ENCODE measurements at places on chromosomes 4 and X.

GRCh38 chrX:31449081-31449480, 377.2 kb upstream of the FTHL17 start:
- DNase-seq = no peak

GRCh38 chrX:16511796-16512776, 137.9 kb upstream of the S100G start:
- DNase-seq = no peak

- DNase-seq = no peak
Observed at GRCh38 chr4:43690116-43690515, 758.5 kb downstream of the KCTD8 start.

DNA sequence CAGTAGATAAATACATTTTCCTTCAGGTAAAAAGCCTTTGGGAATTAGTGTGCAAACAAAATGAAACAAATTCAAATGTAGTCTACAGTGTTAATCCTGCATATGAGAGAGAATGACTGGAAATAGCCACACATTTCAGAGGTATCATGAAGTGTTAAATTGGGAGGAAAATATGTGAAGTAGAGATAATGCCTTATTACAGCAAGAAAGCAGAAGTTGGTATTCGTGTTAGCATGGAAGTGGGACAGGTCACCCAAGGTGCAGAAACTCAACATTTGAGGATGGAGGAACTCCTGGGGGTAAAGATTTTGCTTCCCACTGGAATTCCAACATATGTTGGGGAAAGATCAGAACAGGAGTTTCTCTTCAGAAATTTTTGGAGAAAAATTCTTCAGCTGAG, 51.3 kb downstream of the EMCN start:
- DNase-seq = no peak

DNA sequence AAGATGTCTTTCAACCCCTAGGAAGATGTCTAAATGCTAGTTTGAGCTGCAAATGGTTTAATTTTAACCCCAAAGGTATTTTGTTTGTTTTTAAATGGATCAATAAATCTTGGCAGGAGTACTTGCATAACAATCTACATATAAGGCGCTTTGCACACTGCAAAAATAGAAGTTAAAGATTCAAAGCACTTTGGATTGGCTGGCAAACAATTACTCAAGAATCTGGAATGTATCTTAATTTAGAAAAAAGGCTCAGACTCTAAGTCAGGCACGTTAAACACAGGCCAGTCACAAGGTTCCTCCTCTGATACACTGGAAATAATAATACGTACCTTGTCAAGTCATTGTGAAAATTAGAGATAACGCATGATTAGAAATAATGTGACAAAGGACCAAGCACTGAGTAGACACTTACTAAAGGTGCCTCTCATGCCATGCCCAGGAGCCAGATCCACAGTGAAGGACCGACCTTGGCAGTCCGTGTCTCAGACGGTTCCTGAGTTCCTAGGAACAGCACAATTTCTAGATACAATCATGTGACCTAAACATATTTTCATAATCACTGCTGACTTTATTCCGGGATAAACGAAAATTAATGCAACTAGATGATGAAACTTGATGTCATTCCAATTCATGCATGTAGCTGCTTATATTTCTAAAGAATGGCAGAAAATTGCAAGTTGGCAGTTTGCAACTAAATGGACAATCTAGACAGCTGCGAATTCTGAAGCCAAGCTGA, 49.6 kb downstream of the PROM1 start:
- DNase-seq = peak; percentile 72

DNA sequence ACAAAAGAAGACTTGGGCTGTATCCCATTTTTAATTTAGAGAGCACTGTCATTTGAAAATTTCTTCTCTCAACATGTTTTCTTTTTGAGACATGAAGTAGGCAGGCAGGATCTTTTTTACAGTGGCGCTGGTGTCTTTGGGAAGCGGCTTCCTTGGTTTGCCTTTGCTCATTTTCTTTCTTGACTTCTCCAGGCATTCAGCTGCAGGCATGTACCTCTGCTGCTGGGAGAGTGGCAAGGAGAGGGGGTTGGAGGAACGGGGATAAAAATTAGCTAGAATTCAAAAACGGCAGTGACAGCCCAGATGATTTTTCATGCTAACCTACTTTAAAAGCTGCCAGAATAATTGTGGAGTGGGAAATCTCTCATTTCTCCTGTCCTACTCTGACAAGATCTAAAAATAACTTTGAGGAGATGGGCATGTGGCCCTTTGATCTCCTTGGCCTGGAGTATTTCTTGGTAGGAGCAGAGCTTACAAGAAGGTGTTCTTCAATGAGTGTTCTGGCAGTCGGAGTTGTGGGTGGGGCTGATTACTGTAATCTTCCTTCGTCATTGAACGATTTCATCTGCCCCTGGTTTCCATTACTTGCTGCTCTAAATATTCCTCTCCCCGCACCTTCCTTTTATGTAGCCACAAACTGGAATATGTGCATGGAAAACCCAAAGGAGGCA, 54.8 kb downstream of the TBL1X start:
- DNase-seq = no peak

GRCh38 chr4:87045234-87045558, 110.4 kb downstream of the AFF1 start:
- DNase-seq = no peak

- no peak for DNase-seq
Observed at GRCh38 chrX:11214346-11215190, 78.6 kb upstream of the AMELX start.

- DNase-seq = no peak
Observed at GRCh38 chrX:69627744-69628143, 11.8 kb downstream of the EDA start.

- DNase-seq = no peak
Observed at GRCh38 chr4:53730031-53730805, 138.9 kb upstream of the LNX1 start.

DNA sequence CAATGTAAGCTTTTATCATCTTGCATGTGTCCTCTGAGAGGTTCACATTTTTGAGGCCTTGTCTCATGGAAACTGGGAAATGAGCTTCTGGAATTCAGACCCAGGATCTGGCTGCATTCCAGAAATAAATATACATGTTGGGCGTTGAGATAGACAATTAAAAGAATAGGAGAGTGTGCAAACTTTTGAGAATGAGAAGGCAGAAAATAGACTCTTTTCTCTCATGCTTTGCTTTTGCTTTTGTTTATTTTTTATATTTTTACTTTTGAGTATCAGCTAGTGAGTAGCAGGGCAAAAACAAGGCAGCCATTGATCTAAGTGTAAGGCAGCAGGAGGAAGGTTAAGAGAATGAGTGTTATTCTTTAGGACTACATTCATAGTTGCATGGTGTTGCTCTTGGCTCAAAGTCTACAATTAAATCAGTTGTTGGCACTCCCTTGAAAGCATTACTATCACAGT, 12.4 kb downstream of the SHROOM3 start:
- DNase-seq = no peak

DNA sequence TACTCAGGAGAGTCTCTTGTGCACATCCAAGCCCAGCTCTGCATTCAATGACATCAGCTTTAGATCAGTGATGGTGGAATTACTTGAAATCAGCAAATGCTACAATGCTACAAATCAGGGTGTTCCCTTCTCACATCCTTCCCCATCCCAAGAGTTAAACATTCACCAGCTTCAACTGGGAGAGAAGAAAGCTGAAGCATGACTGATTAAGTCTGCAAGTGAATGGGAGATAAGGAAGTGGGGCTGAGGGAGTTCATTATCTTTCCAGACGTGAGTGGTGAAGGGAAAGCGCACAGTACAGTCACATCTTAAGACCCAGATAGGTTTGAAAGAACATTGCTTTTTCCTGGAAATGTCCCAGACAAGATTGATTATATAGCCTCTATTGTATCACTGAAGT, 26.2 kb upstream of the MAP9 start:
- DNase-seq = no peak

DNA sequence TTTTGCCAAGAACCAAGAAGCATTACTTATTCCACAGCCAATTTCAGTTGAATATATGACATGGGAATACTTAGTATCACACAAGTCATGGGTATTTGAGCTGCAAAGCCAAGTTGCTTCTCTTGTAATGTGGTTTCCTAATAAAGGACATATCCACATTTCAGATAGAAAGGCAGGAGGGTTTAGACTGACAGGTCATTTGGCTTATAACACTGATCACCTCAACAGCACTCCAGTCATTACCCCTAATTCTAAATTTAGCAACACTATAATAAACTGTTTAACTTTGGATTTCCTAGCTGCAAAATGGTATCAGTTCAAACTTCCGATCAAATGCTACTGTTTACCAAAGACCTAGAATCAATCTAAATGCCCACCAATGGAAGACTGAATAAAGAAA, 114.0 kb upstream of the FTHL17 start:
- DNase-seq = no peak

- DNase-seq = peak; percentile 13
Observed at GRCh38 chr4:73718375-73719373, 21.7 kb upstream of the CXCL8 start.

- DNase-seq = peak; percentile 38
Observed at GRCh38 chrX:154411981-154412340, 622 bp downstream of the TAFAZZIN start.

DNA sequence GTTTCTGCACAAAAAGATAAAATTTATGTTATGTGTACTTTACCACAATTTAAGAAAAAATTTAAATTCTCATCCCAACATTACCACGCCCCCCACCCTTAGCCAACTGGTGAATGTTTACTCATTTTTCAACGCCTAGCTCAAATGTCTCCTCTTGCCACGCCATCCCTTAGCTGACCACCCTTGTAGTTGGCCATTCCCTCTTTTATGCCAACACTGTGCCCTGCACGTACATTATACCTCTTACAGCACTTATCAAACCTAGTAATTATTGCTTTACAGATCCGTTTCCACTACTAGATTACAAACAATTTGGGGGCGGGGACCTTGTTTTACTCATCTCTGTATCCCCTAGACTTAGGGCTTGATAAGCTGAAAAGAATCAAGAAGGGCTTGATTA, 644 bp downstream of the ERCC6L start:
- no peak for DNase-seq

DNA sequence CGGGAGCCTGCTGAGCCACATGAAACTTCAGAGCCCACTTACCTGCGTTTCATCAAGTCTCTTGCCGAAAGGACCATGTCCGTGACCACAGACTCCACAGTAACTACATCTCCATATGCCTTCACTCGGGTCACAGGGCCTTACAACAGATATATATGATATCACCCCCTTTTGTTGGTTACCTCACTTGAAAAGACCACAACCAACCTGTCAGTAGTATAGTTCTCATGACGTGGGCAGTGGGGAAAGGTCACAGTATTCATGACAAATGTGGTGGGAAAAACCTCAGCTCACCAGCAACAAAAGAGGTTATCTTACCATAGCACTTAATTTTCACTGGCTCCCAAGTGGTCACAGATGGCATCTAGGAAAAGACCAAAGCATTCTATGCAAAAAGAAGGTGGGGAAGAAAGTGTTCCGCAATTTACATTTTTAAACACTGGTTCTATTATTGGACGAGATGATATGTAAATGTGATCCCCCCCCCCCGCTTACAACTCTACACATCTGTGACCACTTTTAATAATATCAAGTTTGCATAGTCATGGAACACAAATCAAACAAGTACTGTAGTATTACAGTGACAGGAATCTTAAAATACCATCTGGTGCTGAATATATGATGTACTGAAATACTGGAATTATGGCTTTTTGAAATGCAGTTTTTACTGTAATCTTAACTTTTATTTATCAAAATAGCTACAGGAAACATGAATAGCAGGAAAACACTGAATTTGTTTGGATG, 129.9 kb downstream of the TET2 start:
- DNase-seq = no peak

DNA sequence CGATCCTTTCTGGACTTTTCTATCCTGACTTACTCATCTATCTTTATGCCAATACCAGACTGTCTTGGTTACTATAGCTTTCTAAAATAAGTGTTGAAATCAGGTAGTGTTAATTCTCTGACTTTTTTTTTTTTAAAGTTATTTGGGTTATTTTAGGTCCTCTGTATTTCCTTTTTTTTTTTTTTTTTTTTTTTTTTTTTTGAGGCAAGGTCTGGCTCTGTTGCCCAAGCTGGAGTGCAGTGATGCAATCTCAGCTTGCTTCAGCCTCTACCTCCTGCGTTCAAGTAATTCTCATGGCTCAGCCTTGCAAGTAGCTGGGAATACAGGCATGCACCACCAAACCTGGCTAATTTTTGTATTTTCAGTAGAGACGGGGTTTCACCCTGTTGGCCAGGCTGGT, 2.8 kb upstream of the NELFA start:
- no peak for DNase-seq

DNA sequence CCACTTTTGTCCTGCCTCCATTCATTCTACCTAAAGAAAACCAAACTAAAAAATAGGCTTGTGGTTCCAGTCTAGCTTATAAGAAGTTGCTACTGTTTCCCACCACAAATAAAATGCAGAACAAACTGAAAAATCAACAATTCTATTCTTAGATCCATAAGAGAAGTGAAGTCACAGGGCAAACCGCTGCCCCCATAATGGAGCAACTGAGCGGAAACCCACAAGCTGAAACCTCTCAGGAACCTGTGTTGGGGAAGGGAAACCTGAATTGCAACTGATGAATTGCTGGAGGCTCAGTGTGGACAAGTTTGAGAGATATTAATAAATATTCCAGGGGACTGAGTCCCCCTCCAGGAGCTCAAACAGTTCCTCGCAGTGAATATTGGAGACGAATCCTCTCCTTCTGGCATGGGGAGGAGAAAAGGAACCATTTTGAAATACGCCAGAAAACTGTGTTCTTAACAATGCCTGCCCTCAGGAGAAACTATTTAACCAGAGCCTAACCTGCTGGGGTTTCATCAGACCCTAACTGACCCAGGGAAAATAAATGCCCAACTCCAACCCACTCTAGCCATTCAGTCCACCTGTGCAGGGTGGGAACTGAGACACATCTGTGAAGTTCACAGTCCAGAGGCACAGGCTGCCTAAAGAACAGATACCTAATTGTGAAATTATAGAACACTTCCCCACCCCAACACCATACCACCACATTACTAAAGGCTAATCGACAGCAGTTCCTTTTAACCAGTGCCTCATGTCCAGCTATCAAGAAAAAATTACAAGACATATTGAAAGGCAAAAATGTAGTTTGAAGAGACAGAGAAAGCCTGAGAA, 22.8 kb upstream of the SH3RF1 start:
- DNase-seq = no peak

GRCh38 chrX:153782313-153782712, 1.5 kb downstream of the SRPK3 start:
- no peak for DNase-seq

- no peak for DNase-seq
Observed at GRCh38 chrX:73847991-73848390, 285.0 kb downstream of the CHIC1 start.

DNA sequence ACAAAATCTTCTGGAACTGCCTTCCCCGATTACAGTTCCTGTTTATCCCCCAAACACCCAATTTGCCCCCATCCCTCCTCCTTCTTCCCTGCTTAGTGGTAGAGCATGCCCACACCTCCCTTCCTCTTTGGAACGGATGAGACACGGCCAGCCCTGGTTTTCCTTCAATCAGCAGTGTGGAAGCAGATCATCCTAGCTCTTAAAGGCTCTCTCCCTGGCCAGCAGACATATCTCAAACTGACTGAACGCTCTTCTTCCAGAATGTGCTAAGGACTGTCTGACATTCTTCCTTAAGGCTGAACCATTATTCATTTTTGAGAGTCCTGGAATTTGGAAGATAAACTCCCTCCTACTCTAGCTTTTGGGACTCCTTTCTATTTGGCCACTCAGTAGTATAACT, 161.1 kb downstream of the TRIML1 start:
- DNase-seq = no peak

Measured in HCEC 1CT (cell line).